Fibroblast of skin of left biceps (primary cell): ENCODE measurements at places on chromosomes 7 and 10.

DNA sequence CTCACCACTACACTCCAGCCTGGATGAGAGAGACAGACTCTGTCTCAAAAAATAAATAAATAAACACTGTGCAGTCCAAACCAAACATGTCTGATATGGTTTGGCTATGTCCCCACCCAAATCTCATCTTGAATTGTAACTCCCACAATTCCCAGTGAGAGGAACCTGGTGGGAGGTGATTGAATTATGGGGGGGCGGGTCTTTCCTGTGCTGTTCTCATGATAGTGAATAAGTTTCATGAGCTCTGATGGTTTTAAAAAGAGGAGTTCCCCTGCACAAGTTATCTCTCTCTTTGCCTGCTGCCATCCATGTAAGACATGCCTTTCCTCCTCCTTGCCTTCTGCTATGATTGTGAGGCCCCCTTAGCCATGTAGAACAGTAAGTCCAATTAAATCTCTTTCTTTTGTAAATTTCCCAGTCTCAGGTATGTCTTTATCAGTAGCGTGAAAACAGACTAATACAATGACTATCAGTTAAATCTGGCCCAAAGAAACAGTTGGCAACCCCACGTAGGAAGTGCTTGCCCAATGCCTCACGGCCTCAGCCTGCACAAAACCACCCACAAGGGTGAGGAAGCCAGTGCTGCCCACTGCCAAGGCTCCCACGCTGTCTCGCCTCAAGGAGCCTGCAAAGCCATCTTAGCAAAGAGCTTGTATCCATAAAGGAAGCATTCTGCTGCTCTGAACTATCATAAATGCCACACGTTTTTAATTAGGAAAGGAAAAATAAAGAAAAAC lies 64.7 kb downstream of the PIK3AP1 start:
- DNase-seq = no peak

DNA sequence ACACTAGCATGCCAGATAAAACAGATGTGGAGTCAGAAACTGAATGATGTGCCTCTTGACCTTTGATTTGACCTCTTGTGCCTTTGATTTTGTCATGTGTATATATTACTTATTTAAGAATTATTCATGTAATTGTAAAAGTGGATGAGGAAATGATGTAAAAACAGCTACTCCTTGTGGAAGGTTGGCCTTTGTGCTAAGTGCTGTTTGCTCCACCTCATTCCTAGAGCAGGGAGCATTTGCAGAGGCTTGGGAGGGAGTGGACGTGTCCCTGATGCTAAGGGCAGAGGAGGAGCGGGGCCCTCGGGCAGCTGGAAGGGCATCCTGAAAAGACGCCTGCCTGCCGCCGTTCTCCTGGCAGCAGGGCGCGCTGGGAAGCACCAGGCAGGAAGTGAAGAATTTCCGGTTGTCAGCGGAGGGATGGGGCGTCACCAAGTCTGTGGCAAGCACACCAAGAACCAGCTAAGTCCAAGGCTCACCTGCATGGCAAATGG lies 197.6 kb upstream of the ZNF32 start:
- peak; percentile 47 for DNase-seq

- no peak for DNase-seq
Measured at GRCh38 chr10:97007417-97007816, 175.3 kb downstream of the LCOR start.

- DNase-seq = no peak
Measured at GRCh38 chr10:101512738-101513137, 75.3 kb downstream of the POLL start.

DNA sequence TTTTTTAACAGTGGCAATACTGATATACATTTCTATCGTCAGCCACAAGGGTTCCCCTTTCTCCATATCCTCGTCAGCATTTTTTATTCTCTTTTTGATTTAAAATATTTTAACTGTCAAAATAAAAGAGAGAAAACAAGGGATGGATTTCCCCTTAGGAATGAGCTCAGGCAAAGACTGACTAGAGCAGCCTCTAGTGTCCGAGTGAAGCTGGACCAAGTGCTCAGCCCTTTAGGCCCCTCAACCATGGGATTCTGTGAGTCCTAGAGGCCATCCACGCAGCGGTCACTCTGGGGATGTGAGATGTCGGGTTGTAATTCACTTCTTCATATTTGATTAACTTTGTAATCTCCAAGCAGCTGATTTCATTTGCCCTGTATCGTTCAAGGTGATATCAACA lies 137.4 kb upstream of the RNF32 start:
- DNase-seq = no peak

DNA sequence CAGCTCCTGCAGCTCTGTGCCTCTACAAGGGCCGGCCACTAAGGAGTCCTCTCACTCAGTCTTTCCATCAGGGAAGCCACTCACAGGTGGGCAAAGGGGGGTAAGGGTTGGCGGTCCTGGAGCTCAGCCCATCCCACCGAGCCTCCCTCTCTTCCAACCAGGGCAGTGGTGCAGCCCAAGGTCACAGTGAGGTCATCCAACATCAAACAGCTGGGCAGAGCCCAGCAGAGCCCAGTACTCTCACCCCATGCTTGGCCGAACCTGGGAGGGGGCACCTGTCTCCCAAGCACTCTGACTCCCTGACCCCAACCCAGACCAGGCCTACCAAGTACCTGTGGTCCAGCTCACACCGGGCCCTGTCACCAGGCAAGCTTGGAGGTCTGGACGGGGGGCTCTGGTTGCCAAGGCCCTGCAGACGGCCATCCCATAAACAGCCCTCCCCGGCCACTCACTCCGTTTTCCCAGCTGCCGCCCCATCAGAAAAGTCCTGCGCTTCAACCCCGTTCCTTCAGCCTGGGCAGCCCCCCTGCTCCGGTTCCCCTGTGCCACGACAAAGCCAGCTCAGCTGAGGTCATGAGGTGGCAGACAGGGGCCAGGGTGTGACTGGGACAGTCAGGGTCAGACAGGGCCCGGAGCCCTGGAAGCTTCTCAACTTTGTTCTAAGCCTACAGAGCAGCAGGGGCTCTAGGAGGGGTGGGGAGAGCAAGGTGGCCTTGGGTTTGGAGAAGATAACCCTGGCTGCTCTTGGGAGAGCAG lies 27.5 kb downstream of the PDGFA start:
- DNase-seq = no peak

DNA sequence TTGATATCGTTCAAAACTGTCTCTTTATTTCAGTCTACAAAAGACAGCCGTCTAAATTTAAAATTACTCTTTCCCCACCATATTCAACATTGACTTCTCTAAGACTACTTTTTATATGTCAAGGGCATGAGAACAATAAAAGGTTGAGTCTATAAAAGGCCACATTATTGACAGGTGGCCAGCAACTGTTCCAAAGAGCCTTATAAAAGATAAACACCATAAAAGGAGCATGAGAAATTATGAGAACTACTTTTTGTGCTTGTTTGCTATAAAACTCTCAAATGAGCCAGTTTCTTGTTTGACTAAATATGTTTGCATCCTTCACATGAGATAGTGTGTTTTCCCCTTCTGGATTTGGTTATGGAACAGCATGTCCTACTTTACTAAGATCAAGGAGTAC lies 189.2 kb downstream of the THSD7A start:
- DNase-seq = no peak

DNA sequence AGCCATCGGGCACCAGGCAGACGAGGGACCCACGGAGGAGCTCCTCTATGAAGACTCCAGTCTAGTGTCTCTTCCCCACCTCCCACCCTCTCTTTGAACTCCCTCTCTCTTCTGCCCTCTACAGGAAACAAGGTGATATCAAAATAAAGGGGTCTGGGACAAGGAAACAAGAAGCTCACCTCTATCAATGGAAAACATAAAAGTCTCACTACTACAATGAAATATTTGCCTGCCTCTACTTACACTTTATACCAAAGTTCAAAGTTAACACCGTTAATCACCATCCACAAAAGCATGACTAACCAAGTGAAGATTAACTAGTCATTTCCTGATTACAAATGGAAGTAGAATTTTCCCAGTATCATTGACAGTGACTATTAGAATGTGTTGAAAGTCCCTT lies 82.2 kb downstream of the PARD3 start:
- DNase-seq = no peak

- no peak for DNase-seq
Measured at GRCh38 chr10:95312257-95312656, 21.5 kb upstream of the PDLIM1 start.

- DNase-seq = no peak
Measured at GRCh38 chr7:157625973-157626742, 289.4 kb downstream of the DNAJB6 start.

DNA sequence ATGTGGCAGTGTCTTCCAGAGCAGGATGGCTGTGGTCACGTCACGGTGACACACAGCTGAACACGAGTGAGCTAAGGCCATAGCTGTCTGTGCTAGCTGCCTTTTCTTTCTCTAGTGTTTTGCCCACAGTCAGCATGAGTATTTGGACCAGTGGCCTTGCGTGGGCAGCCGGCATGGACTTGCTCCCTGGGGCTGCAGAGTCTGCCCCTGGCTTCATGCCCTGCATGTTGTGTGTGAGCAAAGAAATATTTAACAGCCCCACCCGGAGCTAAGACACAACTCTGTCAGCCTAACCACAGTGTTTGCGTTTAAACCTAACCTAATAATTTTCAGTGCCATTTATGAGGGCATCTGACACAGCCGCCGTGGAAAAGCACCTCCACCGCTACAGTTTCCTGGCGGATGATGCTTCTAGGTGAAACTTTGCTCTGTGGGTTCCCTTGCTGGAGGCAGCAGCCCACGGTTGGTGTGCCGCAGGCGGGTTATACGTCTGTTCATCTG lies 14.6 kb downstream of the CHST12 start:
- no peak for DNase-seq

DNA sequence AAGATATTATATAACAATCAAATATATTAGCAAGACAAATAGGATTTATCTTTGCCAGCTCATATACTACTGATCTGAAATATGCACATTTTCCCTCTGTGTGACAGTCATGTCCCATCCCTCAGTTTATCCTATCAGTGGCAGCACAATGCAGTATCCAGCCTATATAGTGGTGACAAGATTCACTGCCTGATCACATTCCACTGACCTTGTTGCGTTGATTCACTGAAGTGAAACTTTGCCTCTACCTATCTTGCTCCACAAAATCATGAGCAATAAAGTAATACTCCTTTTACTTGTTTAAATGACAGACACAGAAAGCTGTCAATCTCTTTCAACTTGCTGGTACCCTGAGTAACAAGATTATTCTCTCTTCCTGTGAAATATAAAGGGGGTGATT lies 6.3 kb downstream of the PSMA2 start:
- DNase-seq = no peak

DNA sequence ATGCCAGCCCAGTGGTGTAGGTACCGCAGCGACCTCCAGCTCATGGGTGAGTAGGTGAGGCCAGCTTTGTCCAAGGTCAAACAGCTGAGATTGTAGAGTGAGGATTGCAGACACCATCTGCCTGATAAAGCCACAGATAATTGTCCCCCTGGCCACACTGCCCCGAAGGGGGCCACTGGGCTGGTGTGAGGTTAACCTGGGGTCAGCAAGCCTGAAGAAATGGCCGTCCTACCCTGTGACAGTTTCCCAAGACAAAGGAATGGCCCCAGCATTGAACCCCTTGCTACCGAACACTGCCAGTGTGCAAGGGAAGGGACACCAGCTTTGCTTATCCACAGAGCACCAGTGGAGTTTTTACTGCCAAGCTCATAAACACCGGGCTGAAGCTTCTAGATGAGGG lies 23.0 kb downstream of the ECHDC3 start:
- no peak for DNase-seq

- DNase-seq = no peak
Measured at GRCh38 chr10:124650820-124651401, 93.3 kb downstream of the FAM53B start.

DNA sequence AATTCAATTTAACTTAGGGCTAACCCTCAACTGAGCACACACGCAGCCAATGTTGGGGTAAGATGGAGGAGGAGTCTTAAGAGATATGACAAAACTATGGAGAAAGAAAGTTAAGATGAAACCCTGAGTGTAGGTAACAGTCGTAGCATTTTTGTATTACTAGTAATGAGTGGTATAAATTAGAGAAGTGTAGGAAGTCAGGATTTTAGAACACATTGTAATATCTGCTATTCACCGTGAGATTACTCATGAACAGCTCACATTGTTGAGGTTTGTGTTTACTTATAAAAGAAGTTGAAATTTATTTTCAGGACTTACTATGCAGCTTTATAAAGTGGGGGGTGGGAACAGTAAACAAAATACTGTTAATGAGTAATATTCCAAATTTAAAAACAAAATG lies 107.2 kb downstream of the ARHGAP21 start:
- DNase-seq = no peak

DNA sequence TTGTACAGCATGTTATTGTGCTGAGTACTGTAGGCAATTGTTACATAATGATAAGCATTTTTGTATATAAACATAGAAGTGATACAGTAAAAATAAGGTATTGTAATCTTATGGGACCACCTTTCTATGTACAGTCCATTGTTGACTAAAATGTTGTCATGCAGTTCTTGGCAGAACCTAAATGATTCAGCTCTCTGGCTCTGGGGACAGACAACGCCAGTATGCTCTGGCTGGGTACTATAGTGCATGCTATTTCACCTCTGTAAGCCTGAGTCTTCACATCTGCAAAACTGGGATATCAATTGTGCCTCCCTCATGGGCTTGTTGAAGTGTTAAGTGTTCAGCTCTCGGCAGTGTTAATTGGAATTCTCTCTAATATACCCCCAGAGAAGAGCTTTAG lies 674.3 kb downstream of the INHBA start:
- DNase-seq = no peak

DNA sequence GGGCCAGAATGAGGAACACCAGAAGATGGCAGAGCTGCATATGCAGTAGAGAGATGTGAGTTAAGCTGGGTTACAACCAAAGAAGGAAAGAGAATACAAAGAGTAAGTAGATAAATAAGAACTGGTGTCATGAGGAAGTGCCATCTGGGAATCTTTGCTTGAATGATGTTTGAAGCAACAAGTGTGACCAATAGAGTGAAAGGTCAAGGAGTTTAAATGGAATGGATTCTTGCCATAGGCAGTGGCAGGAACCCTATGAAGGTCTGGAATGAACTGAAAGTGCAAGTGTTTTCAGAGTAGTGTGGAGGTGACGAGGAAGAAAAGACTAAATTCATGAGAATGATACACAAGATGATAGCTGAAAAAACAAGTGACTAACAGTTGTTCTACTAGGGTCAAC lies 21.6 kb downstream of the MEST start:
- DNase-seq = no peak

GRCh38 chr10:110416776-110417711 lies 80.7 kb upstream of the DUSP5 start:
- no peak for DNase-seq

GRCh38 chr10:71554671-71555070 lies 158.0 kb downstream of the CDH23 start:
- no peak for DNase-seq

- DNase-seq = no peak
Measured at GRCh38 chr10:101166430-101166829, 35.3 kb downstream of the TLX1 start.

- no peak for DNase-seq
Measured at GRCh38 chr10:11663763-11664555, 52.5 kb upstream of the USP6NL start.

- DNase-seq = peak; percentile 72
Measured at GRCh38 chr7:4883372-4884144, at the start of gene RADIL. Gene RADIL, minus strand, starts transcription at chr7:4883716. Its CDS starts 5,577 bp downstream, at chr7:4878139.

- no peak for DNase-seq
Measured at GRCh38 chr7:102898532-102898859, 14.3 kb upstream of the LRRC17 start.
